ENCODE measurements at places on chromosomes 6 and 20.

DNA sequence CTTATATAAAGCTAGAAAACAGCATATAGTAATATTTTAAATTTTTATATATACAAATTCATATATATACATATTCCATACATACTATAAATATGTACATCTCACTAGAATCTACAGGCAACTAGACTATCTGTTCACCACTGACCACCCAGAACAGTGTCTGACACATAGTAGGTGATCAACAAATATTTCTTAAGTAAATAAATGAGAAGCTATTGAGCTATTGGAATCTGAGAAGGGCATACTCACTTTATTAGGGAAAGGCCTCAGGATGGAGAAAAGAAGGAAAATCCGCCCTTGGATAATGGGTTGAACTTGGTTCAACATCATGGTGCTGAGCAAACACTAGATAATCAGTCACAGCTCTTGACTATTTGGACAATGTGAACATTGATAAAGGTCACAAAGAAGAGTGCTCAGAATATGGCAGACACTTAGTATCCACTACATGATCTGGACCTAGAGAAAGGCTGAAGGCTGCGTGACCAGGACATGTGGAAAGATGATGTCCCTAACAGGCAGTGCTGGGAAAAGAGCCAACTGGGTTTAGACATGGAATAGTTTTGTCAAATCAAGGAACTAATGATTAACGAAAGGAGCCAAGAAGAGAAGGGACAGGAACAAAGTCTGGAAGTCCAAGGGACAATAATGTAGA, 186.1 kb downstream of the TASP1 start:
- DNase-seq = no peak

- no peak for DNase-seq
Measured at GRCh38 chr6:82179415-82179814, 68.1 kb downstream of the IBTK start.

DNA sequence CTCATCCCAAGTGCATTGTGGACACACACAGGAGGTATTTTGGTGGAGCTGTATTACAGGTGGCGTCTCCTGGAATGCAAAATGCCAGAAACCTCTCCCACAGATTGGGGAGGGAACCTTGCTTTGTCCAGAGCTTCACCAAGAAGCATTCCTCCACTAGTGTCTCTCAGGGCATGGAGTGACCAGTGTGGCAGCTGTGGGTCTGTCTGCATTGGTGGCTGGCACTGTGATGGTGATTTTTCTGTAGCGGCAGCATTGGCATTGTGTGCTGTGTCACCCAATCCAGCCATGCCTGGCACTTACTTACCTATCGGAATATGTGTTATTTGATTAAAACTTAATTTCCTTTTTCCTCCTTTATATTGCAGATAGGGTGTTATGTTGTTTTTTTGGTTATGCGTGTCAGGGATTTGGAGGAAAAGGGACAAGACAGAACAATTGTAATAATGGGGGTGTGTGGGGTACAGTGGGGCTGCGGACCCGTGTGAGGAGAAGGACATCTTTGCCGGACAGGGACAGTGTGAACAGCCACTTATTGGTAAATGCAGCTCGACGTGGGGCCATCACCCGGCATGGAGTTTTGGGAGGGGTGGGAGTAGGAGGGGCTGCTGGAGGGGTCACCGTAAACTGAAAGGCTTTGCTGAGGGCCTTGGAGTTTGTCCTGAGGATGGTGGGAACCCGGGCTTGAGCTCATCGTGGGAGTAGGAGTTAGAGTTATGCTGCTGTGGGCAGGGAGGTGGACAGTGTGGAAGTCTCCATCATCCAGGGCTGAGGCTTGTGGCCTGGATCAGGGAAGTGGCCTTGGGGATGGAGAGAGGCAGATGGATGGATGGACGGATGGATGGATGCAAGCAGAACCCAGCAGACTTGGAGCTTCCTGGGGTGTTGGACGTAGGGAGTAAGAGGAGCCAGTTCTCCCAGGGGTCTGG, 105.0 kb downstream of the SYCP2 start:
- no peak for DNase-seq

GRCh38 chr6:34130862-34131261, 15.0 kb downstream of the GRM4 start:
- no peak for DNase-seq

DNA sequence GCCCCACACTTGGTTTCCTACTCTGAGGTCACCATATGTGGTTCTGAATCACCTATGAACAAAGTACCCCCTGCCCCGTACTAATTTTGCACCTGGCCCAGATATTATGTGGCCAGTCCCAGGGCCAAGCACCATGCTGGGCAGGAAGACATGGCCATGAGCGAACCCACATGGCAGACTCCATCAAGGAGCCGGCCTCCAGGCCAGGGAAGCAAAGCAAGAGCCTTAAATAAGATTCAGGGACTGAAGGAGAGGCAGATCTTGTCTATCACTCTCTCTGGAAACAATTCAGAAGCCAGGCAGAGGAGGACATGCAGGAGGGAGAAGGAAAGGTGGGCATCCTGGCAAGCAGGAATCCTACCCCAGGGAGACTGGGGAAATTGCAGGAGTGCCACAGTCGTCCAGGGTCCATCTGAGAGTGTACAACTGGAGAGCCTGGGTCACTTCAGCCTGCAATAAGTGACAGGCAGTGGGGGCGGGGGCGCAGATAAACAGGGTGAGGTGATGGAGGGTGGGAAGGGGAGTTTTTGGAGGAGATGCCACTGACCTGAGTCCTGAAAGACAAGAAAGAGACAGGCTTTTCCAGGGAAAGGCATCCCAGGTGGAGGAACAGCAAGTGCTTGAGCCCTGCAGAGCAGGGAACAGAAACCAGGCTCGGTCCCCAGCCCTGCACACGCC, 2.1 kb upstream of the BMP7 start:
- DNase-seq = no peak

DNA sequence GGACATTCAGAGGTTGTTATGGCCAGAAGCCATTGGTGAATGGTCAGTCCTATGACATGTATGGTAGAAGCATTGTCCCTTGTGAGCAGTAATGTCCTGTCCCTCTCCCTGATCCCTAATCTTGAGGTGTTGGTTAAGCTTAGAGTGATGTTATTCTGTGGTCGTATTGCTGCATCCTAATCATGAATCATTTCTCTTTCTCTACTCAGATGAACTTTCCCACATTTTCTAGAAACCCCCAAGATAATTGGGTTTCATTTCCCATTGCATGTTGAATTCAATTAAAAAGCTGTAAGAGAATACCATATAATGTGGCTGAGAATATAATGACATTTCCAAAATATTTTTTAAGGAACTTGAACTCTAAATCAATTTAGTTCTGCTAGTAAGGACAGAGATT, 175.1 kb downstream of the PLCB4 start:
- no peak for DNase-seq
